Stimulated activated CD4-positive, alpha-beta T cell treated with anti-CD3 and anti-CD28 coated beads, Interleukin-4, amount 100 ng/mL, for 48 hours (primary cell): ENCODE measurements at places on chromosomes 6 and 20.
A peak's percentile ranks its signal among the peaks of the same experiment; 100 is the strongest.

GRCh38 chr6:119476554-119476953 lies 127.0 kb upstream of the MAN1A1 start:
- DNase-seq = no peak

DNA sequence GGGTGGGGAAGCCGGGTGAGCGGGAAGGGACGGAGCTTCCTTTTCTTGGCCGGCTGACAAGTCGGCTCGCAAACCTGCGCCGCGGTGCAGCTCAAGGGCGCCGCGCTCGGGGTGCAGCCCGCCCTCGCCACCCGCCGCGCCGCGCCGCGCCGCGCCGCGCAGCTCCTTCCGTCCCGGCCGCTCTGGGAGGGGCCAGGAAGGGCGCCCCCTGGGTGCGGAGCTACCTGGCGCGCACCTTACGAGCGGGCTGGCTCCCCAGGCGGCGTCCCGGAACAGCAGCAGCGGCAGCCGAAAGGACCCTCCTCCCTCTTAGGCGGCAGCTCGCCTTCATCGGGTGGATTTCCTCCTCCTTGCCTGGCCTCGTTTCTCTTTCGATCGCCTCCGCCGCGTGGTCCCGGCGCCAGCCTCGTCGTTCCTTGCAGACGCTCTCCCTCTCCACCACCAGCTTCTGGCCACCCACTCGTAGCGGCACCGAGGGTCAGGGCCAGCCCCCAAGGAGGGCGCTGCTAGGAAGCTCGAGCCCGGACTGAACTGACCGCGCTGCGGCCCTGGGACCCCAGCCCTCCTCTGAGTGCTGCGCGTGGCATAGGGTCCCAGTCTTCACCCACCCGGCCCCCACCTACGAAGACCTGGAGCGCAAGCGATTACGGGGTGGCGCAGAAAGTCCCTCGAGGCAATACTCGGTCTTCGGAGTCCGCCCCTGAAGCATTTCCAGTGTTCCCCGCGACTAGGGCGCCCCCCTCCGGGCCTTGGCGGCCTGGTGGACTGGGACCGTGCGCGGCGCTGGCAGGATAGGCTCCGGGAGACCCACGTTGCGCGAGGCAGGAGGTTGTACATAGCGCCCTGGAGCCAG lies at the start of gene MAP3K5:
MAP3K5 (minus strand) TSS at position 68 of the 853 bp plus-strand sequence. CDS start 320 bp downstream, outside the sequence.
- DNase-seq = peak; percentile 93

DNA sequence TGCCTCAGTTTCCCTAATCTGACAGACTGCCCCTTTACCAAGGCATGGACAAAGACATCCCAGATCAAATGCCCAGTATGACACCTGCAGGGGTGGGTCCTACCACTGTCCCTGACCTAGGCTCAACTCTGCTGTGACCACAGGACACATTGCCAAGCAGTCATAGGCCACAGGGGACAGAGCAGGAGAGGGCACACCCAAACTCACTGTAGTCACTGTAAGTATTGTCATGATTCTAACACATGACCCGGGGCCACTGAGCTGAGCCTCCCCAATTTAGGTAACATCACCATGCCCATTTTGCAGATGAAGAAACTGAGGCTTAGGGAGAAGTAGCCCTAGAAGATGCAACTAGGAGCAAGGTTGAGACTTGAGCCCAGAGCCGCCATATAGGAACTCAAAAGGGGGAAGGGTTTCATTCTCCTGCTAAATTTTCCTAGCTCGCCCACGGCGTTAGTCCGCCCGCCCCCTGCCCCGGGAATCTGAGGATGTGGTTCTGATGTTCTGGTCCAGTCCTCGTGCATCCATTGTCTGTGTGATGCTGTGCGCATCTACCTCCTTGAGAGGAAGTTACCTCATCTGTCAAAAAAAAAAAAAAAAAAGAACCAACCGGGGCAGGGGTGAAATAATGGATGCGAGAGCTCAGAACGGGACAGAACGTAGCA lies 44.8 kb downstream of the PMEPA1 start:
- no peak for DNase-seq

DNA sequence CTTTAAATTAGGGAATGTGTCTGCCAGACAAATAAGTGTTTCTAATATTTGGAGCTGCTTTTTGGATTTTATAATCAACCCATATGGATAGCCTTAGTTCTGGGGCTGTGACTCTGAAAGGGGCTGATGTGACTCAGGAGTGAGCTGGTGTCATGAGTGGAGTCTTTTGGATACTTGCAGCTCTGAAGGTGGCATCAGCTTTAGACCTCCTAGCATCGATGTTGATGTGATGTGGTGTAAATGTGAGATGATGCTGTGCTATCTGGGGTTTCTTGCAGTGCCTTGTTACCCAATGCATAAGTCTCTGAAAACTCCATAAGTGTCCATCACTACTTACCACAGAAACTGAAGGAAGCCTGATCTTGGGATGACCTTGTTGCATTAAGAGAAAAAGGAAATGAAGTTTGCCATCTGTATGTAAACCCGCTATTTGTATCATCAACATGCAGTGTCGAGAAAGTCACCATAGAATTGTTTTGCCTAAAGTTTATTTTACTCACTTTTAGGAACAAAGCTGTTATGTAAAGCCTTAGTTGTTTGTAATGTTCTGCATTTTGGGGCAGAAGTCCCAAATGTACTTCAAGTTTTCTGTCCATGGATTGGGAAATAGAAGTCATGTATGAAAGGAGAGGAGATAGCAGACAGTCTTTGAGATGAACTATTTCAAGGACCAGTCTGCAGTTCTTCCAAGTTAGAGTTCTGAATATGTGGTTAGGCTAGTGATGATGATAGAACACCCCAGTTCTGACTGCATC lies 8.0 kb downstream of the FOXO3 start:
- DNase-seq = no peak

DNA sequence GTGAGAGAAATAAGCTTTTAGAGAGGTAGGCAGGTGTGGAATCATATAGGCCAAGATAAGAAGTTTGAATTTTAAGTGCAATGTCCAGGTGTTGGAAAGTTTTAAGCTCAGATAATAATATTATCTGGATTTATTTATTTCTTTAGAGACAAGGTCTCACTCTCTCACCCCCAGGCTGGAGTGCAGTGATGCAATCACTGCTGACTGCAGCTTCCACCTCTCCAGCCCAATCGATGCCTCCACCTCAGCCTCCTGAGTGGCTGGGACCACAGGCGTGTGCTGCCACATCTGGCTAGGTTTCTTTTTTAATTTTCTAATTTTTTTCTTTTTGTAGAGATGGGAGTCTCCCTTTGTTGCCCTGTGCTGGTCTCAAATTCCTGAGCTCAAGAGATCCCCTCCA lies 5.5 kb upstream of the MAS1L start:
- DNase-seq = no peak

GRCh38 chr6:137256350-137257103 lies 37.3 kb upstream of the IFNGR1 start:
- no peak for DNase-seq

- DNase-seq = no peak
Measured at GRCh38 chr6:158270389-158271127, 41.7 kb upstream of the TULP4 start.

GRCh38 chr6:116975600-116975999 lies 98.6 kb downstream of the RFX6 start:
- DNase-seq = no peak
